ENCODE measurements at places on chromosomes 2 and 18.

DNA sequence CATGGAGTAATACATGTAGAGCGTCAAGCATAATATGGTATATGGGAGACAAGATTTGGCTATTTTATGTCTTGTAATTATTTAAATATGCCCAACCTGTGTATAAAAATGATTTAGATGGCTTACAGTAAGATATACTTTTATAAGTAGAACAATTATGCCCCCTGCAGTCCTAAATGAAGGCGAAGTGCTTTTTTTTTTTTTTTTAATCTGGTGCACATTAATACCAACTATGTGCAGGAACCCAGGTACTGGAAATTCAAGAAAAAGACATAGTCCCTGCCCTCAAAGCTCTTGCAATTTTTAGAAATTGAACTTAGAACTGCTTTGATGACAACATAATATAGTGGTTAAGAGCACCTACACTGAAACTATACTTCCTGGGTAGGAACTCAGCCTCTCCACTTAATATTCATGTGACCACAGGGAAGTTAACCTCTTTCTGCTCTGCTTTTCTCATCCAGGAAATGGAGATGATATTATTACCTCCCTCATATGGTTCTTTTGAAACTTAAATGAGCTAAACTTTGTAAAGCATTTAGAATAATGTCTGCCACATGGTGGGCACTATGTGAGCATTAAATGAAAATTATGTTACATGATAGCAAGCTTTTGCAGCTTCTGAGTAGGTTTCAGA, 38.1 kb downstream of the AFTPH start:
- no peak for DNase-seq

- no peak for DNase-seq
These were observed 288.4 kb upstream of the TRIB2 start for GRCh38 chr2:12428324-12428723.

GRCh38 chr2:210302326-210302725, 12.6 kb downstream of the MYL1 start:
- no peak for DNase-seq

DNA sequence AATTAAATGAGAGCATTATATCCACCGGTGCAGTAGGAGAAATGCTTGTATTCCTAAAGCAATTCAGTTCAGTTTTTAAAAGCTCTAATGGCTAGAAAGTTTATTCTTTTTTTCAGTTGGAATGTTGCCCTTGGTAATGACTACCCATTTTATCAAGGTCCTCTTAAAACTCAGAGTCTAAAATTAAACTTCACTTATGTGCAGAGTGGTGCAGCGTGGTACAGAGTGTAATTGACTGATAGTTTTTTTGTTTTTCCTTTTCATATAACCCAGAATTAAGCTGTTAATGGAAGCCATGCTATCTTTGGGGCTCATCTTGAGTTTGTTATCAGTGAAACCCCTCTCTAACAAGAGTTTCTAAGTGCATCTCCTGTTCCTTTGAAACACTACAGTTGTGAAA, 21.4 kb downstream of the NCOA1 start:
- no peak for DNase-seq

- no peak for DNase-seq
These were observed 246.0 kb downstream of the BABAM2 start for GRCh38 chr2:28136556-28136955.

DNA sequence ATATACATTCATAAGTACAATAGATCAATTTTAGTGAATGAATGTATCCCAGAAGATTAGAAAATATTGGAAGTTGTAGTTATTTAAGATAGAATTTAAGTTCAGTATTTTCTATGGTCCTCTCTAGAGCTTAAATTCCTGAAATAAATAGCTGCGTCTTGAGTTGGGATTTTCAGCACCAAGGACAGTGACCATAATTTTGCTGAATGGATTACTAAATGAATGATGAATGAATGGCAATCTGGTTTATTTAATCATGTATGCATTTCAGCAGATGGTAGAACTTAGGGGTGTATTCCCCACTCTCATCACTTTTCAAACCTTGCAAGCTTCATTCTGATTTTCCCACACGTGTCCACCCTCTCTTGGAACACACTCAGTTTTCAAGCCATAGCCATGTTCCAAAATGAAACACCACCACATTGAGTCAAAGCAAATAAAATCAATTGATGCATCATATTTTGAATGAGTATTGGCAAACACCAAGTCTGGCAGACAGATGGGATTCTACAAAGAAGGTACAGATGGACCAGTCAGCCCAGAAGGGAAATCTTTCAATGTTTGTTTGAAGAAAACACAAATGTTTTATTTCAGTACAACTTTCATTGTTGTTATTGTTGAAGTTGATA, 362.2 kb upstream of the NXPH2 start:
- no peak for DNase-seq

- peak; percentile 26 for DNase-seq
These were observed 69.6 kb downstream of the THNSL2 start for GRCh38 chr2:88239781-88240180.

DNA sequence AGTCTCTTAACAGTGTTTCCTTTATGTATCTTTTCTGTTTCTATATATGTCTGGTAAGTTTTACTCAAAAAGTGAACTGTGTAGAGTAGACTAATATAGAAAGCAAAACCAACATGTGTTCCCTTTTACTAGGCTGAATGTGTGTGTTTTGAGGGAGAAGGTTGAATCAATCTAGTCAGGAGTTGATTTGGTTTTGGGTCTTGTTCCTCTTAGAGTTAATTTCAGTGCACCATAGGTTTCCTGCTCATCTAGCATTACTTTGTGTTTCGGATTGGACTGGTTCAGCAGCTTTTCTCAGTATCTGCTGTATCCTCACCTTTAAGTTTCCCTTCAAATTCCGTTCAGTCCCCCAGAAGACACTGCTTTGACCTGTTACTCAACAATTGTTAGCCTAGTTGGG, 52.0 kb upstream of the TRIM43 start:
- DNase-seq: no peak

GRCh38 chr2:25651066-25651465, 22.3 kb downstream of the DTNB start:
- no peak for DNase-seq

GRCh38 chr2:46870051-46870839, 45.4 kb downstream of the MCFD2 start:
- no peak for DNase-seq

GRCh38 chr2:215724146-215724545, 288.3 kb upstream of the FN1 start:
- no peak for DNase-seq

DNA sequence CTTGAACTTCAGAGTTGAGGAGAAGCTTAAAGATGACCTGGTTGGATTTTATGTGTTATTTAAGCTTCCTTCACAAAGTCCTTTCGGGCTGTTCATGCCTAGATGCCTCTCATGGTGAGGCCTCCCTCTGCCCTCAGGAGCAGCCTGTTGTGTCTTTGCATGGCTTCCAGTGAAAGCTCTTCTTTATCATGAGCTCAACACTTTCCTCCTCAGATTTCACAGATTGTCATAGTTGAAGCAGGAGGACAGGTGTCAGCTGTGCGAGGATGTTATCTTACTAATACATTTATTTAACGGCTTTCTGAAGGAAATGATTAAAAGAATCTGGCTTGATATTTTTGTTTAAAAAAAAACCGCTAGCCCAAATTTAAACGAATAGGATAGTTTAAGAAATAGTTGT, 48.8 kb upstream of the ITSN2 start:
- no peak for DNase-seq

DNA sequence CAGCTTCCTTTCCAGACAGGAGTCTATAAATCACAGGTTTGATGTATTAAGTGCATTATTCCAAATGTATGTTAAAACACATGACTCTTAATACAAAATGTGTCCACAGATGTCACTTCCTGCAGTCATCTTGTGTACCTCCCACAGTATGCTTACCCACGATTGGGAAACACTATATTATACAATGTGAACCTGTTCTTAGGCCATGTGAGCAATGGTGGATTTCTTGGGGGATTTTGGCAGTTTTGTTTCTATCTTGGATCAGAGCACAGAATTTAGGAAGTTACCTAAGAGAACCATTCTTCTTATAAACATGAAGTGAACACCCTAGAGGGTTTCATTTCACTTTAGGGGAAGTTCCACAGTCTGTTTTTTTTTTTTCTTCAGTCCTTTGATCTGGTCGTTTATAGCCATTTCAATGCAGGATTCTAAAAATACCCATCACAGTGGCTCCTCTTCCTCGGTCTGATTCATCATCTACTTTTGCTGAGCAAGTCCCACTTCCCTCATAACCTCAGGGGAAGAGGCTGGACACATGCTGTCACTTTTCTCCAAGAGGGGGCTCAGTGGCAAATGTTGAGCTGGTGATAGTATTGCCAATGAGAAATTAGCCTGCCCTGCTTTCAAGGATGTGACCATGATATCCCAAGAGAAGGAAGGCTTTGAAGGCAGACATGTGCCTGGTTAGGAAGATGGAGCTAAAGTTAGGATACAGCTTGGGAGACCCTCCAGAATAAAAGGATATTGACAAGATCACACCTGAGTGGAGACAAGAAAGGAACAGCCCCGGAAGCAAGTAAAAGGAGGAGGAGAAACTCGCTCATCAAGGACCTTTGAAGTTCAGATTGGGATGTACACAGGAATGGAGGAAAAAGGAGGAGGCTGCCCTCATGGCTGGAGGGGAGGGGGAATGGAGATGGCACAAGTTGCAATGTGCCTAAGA, 22.6 kb downstream of the PLEK start:
- DNase-seq: no peak

- no peak for DNase-seq
These were observed 202.7 kb upstream of the CCDC68 start for GRCh38 chr18:55161916-55162315.

DNA sequence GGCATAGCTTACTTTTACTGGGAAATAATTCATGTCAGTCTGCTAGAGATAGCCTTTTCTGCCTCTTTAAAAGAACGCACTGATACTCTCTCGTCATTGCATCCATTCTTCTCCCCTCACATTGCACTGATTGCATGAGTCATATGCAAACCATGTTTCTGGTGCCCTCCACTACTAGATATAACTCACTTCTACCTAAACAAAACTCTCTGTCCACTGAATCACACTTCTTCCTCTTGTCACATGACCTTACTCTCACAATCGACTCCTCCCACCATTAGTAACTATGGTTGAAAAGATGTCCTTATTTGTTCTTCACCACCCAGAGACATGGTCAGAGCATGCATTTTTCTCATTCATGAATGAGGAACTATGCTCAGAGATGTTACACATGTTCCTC, 158.0 kb downstream of the CSRNP3 start:
- no peak for DNase-seq

- no peak for DNase-seq
These were observed 70.3 kb upstream of the NOSTRIN start for GRCh38 chr2:168732100-168732499.

GRCh38 chr2:88091943-88092342, 24.3 kb downstream of the SMYD1 start:
- DNase-seq: no peak

DNA sequence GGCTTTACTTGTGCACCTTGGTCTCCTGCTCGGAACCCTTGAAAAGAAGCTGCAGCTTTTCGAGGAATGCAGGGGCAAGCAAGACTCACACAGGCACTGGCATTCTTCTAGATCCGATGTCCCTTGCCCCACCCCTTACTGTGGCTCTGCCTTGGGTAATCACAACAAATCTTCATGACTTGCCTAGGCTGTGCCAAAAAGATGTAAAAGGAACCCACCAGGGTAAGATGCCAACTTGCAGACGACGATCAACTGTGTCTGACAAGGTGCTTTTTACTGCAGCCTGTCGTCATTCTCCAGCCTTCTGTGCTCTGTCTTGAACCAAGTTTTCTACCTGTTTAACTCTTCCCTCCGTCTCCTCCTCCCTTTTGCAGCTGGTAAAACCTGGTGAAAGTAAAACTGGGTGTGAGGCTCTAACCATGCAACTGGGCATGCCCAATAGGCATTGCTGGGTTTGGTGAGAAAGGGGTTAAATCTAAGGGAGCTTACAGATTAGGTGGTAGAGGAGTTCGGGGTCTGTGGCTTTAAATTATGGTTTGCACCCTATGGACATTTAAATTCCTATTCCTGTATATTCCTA, 909 bp upstream of the NRXN1 start:
- DNase-seq: no peak
